ENCODE measurements at places on chromosomes 5 and 9.
A peak's percentile ranks its signal among the peaks of the same experiment; 100 is the strongest.

DNA sequence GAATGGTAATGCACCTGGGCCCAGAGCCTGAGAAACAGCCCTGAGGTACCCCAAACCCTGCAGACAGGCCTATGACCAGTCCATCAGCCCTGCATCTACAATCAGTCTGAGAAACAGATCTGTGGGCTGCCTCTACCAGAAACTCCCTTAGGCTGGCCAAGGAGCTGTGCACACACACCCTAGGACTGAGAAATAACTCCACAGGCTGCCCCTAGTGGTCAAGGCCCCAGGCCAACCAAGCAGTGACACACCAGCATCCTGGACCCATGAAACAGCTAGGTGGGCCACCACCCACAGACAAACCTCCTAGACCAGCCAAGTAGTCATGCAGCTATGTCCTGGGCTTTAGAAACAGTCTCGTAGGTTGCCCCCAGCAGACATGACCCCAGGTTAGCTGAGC is 253.6 kb upstream of the VLDLR start:
- DNase-seq: no peak

DNA sequence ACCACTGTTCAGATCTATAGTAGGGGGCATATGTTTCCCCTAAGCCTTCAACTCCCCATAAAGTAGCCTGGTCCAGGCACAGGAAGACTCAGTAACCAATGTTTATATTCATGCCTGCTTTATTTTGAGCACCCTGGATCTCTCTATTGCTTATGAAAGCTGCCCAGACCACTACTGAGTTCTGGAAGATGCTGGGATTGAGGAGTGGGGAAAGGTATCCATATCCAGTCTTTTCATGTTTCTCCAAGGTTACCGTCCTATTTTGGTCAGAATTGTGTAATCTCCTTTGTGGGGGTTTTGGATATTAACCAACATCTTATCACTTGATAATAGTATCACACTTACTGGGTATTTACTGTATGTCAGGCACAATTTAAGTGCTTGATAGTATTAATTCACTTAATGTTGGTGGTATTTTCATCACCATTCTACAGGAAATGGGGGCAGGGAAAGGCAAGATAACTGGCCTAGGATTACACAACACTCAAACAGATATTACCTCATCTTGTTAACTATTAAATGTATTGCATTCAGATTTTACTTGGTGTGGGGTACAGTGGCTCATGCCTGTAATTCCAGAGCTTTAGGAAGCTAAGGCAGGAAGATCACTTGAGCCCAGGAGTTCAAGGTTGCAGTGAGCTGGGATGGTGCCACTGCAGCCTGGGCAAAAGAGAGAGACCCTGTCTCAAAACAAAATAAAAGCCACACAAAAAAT is 36.3 kb downstream of the RUSC2 start:
- DNase-seq: no peak

- DNase-seq: no peak
Measured at GRCh38 chr9:122248448-122248865, 16.2 kb downstream of the RBM18 start.

DNA sequence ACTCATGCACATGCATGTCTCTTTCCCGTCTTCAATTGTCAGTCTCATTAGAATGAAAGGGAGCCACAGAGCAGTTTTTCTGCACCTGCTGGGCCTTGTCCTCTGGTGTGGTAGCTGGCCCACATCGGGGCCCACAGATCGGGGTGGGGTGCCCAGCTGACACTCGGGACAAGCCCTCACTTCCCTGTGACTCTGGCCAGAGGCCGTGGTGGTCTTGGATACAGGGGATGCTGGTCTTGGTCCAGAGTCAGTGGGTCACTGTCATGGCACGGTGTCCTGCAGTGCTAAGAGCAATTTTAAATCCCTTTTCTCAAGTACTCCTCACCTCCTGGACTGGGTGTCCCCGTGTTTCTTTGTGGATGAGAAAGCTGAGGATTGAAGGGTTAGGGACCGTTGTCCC is 193.2 kb downstream of the CACNA1B start:
- no peak for DNase-seq

DNA sequence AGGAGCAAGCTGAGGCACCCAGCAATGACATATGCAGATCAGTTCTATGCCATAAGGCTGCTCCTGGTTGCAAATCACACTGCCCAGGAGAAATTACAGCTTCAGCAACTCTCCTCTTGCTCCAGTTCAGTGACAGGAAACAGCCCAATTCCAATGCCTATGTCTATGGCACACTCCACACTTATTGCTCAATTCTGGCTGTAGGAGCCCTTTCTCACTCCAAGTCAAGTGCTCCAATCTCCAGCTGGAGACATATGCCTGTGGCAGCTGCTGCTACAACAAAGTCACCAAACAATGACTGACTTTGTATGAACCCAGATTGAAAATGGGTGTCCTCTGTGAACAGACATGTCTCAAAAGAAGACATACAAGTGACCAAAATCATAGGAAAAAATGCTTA is 31.8 kb upstream of the PLCXD3 start:
- no peak for DNase-seq

- DNase-seq: no peak
Measured at GRCh38 chr9:437574-438001, 222.9 kb downstream of the DOCK8 start.

- DNase-seq: no peak
Measured at GRCh38 chr9:36742264-36742663, 169.6 kb downstream of the MELK start.

DNA sequence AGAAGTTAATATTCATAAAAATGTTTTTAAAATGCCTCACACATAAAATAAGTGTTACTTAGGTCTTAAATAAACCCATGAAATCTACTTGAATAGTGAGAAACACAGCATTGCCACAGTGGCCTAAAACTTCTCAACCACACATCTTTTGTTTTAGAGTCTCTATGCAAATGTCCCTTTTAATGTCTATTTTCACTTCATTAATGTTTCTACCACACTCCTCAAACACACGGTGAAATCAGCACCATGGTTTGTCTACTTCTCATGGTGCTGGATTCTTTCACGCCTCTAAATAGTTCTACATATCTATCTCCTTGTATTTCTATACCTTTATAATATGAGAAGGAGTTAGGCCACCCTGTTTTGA is 111.2 kb downstream of the EDIL3 start:
- no peak for DNase-seq

DNA sequence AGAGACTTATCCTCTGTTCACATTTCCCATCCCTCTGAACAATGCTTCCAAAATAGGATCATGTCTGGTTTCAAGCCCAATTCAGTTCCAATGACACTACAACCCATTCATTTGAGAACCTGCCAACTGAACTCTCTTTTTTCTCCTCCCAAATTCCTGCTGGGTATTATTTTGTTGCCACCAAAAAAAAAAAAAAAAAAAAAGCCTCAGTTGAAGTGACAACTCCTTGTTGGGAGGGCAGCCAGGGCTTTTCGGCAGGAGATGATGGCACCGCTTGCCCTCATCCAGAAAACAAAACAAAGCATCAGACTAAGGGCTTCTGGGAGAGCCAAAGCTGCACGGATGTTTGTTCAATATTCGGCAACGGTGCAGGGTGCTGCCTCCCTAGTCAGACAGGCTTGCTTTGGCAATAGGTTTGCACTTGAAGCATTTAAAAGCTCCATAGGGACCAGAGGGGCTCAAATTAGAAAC is 30.6 kb upstream of the TRIM32 start:
- DNase-seq: no peak

- no peak for DNase-seq
Measured at GRCh38 chr5:141835928-141836670, 42.1 kb downstream of the PCDH1 start.

DNA sequence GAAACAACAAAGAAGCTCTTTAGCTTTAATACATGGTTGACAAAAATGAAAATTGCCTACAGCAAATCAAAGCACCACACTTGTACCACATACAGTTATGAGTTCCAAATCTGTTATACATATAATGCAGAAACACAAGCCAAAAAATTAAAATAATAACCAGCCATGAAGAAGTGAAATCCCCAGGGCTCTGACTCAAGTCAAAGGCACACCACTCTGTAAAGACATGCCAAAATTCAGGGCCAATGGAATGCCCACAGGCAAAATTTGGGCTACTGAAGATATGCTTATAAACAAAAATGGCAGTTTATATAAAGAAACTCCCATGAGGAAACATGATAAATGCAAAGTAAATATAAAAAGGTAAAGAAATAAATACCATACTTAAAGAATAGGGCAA is 29.0 kb downstream of the THBS4 start:
- no peak for DNase-seq

- no peak for DNase-seq
Measured at GRCh38 chr5:73264631-73265030, 91.6 kb downstream of the TMEM174 start.

GRCh38 chr9:8980496-8981013 is 1181.0 kb upstream of the DMAC1 start:
- no peak for DNase-seq

GRCh38 chr5:146059460-146060220 is 45.7 kb downstream of the PLAC8L1 start:
- no peak for DNase-seq

- DNase-seq: no peak
Measured at GRCh38 chr9:72680593-72681282, 159.3 kb downstream of the TMC1 start.

GRCh38 chr9:22079873-22080341 is 70.8 kb upstream of the CDKN2B start:
- no peak for DNase-seq

DNA sequence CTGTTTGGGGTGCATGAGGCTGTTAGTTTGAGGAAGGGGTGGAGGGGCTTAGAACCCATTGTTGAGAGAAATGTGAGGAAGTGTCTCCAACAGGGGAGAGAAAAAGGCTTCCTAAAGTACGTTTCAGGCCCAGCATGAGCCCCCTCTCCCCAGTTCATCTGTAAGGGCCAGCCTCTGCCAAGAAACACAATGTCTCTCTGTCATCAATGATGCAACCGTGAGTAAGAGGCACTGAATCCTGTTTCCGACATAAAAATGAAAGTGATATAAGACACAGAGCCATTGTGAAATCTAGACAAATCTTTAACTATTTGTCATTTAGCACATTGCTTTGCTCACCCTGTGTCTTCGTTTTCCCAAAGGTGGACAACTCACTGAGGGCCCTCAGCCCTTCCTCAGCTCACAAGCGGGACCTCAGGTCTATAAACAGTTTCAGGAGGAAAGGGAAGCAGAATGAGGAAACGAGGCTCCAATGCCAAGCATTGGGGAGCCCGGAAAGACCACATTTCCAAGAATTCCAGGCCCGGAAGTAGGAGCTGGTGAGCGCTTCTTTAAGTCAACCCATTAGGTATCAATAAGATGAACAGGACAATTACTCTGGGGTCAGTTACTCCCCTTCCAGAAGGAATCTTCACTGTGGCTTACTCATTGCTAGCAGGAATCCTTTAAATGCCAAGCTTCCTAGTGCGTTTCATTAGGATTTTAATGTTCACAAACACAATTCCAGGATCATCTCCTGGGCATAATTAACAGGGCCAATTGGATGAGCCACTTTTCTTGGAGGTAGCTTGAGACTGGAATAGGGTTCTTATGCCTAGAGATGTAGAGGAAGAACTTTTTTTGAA is 59.0 kb upstream of the KLF4 start:
- DNase-seq: peak; percentile 62

DNA sequence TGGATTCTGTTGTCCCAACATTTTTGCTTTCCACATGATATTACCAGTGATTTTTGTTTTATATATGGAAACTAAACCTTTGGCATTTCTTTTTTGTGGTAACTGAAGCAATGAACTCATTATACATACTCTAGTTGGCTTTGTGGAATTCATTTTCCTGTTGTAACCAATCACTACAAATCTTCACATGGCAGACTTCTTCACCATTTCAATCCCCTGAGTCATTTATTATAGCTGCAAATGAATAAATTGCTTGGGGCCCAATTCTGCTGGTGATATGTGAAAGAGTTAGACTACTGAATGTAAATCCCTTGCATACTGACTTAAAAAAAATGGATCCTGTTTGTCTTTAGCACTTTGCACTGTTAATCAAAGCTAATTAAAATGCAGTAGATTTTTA is 1709.6 kb upstream of the WWC1 start:
- no peak for DNase-seq

DNA sequence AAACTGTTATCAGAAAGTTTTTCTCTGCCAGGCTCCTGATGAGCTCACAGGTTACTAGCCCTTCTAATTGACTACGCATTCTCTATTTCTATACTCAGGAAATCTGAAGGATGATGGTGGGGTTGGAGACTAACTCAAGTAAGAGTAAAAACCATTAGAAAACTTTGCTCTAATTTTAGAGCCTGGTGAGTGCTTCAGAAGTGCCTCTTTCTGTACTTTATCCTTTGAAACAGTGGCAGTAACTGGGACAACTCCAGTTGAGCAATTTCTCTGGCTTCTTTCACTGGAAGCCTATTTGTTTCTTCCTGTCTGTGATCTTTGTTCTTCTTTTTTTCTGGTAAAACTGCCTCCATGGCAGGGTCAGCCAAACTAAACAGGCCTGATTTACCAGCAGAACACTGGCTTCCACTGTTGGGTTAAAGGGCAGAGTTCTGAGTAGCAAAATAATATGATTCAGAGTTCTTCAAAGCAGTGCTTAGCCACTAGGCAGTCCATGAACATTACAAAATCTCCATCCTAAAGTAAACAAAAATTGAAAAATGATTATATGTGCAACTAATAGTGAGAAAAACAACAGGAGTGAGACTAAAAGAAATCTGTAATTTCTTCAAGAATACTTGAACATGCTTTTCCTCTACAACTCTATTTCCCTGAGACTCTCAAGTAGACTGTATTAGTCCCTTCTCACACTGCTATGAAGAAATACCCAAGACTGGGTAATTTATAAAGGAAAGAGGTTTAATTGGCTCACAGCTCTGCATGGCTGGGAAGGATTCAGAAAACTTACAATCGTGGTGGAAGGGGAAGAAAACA is 79.8 kb downstream of the MROH2B start:
- no peak for DNase-seq

DNA sequence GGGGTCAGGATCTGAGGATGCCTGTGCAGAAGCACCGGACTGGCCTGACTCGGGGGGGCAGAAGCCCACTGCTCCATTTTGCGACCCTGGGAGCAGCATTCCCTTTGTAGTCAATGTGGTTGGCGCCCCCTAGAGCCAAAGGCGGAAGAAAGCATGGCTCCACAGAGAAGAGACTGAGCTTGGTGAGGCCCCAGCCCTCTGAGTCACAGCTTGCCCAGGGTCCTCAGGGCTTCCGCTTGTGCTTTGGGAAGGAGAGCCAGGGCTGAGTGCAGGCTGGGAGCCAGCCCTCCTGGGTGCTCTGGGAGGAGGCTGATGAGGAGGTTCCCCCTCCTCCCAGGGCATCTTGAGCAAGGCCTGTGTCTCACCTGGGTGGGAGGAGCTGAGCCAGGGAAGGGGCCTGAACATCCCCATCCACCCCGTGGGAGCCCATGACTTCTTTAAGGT is 5.5 kb upstream of the AQP3 start:
- peak; percentile 44 for DNase-seq

- no peak for DNase-seq
Measured at GRCh38 chr5:82058710-82059109, 86.9 kb downstream of the ATG10 start.

GRCh38 chr9:107749787-107750444 is 260.3 kb upstream of the KLF4 start:
- DNase-seq: no peak

All from CD4-positive, alpha-beta T cell (primary cell).